ENCODE measurements at places on chromosomes 5 and 9.

GRCh38 chr9:24594234-24594850 lies 48.6 kb upstream of the IZUMO3 start:
- no peak for DNase-seq

- DNase-seq = no peak
Observed at GRCh38 chr9:134375430-134376385, 49.5 kb downstream of the RXRA start.

GRCh38 chr9:133490865-133491655 lies 12.2 kb upstream of the SLC2A6 start:
- DNase-seq = no peak

DNA sequence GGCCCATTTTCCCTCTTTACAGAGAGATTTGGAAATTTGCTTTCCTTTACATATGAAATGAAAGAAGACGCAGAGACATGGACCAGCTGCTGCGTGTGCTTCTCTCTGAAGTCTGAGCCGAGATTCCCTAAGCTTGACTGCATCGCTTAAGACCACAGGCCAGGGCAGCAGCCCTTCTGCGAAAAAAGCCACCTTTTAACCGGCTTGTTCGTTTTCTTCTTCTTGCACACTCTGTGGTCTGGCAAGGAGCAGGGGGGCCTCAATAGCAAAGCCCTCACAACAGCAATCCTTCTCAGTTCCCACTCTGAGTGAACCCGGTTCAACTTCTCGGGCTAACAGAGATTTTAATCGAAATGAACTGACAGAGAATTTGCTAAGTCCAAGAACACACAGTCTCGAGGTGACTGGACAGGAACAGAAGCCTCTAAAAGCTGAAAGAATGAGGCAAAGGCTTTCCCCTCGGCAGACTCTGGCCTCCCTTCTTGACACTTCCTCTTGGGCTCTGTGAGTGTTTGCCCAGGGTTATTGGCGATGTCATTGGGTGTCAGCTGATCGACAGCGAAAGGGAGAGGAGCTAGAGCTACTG lies 512.9 kb upstream of the KLF4 start:
- DNase-seq = no peak
